ENCODE measurements at places on chromosomes 4 and X.

DNA sequence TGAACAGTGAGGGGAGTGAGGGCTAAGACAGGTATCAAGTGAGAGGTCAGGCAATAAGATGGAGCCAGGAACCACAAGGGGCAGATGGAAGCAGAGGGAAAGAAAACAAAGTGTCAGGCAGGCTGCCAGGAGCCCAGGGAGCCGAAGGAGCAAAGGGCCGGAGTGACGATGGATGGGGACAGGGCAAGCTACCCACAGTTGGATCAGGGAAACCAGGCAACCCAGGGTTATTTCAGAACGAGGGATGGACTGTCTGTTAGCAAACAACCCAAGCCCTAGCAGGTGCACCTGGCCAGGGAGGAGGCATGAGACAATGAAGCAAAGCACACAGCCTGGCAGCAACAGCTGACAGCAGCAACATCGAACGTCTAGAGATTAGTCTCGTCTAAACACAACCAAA is 39.2 kb downstream of the SEL1L3 start:
- no peak for DNase-seq

DNA sequence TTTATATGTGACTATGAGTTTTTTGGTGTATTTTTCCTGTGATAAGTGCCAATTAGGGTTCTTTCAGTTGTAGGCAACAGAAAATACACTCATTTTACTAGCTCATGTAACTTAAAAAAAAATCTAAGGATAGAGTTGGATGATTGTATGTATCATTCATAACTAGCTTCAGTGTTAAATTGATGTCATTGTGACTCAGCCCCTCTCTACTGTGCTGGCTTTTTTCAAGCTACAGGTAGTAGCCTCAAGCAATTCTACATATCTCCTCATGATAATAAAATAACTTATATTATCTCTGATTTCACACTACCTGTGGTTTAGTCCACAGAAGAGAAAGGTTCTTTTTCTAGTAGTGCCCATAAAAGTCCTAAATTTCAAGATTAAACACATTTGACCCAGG is 11.9 kb downstream of the WDR17 start:
- DNase-seq = no peak

DNA sequence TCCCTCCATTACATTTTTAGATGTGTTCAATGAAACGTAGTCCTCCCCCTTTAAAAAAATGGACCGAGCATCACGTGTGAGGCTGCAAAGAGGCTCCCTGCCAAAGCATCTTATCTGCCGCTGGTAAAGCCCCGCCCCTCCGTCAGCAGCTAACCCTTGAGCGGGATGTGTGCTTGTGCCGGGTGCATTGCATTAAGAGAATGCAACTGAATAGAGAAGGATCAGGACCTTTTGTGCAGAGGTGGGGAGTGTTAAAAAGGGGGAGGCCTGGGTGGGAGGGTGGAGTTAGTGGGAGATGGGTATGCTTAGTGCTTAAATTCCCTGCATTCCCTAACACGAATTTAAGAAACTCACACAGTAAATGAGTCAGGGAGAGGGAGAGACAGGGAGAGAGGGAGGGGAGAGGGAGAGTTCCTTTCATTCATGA is 66.0 kb downstream of the TBL1X start:
- DNase-seq = no peak

GRCh38 chrX:42237956-42238355 is 314.6 kb upstream of the CASK start:
- no peak for DNase-seq

GRCh38 chr4:142844782-142845181 is 1.3 kb downstream of the INPP4B start:
- no peak for DNase-seq

DNA sequence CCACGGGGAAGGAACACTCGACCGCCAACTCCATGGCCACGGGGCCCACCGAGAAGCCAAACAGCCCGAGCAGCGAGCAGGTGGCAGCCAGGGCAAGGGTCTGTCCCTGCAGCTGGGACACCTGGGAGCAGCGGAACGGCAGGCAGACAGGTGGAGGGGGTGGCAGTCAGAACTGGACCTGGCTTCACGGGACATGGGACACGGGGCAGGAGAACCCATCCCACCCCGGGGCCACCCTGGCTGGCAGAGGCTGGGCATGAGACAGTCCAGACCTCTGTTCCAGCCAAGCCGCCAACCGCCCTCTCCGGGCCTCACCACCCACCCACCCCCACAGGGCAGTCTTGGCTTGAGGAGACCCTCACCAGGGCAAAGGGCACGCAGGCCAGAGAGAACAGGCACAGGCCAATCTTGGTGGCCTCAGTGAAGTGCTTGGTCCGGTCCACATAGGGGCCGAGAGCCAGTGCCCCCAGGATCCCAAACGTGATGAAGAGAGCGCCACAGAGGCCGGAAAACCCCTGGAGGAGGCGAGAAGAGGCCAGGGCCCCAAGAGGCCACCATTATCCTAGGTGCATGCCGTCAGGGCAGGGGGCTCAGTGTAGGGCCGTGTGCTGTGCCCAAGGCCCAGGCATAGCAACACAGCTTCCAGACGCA is 5.6 kb downstream of the SLC49A3 start:
- DNase-seq = no peak

DNA sequence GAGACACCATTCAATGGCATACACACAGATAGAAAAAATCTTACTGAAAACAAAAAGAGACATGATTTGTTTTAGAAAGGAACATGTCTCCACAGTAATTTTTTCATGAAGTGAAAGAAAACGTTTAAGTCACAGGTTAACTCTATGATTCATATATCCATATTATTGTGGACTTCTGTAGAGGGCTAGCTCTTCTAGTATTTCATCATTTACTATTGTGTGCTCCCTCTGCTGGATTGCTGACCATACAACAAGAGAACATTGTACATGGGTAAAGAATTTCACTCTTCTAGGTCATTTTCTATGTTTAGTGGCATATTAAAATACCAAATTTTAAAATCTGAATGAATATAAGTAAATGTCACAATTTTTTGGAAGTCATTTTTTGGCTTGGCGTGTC is 91.8 kb upstream of the POU3F4 start:
- no peak for DNase-seq

- no peak for DNase-seq
These were observed 31.4 kb upstream of the BBS12 start for GRCh38 chr4:122701061-122701460.

DNA sequence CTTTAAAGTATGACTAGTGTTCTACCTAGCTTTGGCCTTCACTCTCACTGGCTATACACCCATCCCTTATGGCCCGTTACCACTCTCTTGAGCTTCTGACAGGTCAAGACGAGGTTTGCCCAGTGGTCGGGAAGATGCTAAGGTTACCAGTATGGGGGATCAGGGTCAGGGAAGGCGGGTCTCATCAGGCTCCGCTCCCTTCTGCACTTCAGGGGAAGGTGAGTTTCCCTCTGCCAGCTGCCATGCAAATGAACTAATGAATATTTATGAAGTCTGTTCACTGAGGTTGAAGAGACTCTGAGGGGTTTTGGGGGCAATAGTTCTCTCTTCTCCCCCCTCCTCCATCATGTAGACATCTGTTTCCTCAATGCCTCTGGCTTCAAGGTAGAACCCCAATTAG is 6.6 kb downstream of the EFNB1 start:
- no peak for DNase-seq

GRCh38 chr4:130074096-130074495 is 978.1 kb downstream of the C4orf33 start:
- no peak for DNase-seq

GRCh38 chr4:144185086-144185485 is 44.6 kb upstream of the GYPA start:
- no peak for DNase-seq

- no peak for DNase-seq
These were observed 13.3 kb upstream of the UBA6 start for GRCh38 chr4:67714248-67714583.

DNA sequence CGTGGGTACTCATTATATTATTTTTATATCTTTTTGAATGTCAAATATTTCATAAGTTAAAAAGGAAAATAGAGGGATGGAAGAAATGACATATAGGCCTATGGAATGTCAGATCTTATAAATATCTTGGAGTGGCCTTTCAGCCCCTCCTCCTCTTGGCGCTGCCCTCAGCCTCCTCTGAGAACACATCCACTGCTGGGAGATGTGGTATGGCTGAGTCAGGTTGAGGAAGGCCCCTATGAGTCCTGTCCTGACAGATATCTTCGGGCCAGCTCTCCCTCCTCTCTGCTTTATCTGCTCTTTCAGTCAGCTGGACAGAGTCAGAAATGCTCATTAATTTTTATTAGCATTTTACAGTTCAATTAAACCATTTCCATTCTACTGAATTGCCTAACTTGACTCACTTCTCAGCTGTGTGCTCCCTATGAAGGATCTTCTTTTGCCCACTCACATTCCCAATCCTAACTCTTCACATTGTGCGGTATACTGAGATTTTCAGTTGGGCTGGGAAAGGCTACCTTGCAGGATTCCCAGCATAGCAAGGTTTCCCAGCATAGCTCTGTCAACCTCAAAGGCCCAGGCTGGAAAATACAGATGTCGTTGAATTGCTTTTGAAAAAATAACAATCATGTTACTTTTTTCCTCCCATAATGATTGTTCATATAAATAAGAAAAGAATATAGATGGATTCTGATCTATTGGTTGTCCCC is 128.0 kb downstream of the ARHGEF9 start:
- no peak for DNase-seq

DNA sequence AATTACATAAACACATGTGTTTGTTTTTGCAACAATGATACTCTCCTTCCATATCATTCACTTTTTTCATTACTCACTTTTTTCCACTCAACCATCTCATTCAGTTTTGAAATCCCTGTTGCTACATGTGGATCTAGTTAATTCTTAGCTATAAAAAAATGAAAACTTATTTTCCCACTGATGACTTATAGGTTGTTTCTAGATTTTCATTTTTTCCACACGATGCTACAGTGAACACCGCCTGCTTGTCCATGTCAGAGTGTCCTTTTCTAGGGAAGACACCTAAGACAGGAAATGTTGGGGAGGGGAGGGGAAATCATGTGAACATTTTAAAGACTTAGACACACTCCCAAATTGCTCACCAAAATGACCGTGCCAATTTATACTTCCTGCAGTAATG is 70.2 kb downstream of the SUPT20HL2 start:
- DNase-seq = no peak

DNA sequence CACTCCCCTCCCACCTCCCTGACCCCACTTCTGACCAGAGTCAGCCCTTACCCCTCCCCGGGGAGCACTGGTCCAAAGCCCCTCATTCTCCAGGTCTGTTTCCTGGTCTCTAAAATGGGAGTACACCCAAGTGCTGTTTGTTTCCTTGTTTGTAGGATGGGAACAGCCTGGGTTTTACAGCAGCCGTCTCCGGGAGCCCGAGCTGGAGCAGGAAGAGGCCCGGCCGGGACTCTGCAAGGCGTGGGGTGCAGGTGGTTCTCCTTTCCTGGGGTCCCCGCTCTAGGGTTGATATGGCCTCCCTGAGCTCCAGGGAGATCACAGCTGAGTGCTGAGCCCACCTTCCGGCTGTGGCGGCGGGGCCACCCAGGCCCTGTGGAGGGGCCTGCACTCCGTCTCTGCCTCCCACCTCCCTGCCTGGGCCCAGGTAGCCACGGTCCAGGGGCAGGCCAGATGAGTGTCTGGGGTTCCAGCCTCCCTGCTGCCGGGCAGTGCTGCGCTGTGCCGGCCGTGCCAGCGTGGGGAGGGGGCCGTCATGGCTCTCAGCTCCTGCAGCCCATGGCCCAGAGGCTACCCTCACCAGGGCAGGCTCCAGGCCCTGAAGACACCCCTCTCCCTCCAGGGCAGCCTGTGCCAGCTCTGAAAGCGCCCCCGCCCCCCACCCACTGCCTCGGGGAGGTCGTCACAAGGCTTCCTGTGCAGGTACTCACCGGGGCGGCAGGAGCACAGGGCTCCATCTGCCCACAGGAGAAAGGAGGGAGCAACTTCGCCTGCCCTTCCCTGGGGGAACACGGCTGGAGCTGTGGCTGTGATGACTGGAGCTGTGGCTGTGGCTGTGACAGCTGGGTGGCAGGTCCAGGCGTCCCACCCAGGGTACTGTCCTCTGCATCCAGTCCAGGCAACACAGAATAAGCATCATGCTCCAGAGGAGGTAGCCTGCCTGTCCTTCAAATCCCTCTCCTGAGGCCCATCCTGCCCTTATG is 98.8 kb downstream of the ADRA2C start:
- DNase-seq = no peak

DNA sequence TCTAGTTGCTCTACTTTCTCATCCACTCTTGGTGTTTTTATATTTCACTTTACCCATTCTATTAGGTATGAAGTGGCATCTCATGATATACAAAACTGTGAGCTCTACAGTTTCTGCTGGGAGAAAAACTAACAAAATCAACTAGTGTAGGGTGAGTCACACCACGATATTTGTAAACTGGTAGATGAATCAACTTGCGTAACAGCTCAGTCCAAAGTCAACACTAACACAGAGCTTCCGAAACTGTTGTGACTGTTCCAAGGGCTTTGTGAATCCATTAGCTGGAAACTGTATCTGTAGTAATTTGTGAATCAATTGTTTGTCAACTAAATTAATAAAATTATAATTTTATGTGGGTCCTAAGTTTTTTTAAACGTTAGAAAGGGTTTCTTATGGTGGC is 119.8 kb upstream of the TSPAN5 start:
- no peak for DNase-seq

GRCh38 chr4:56086561-56086960 is 137.8 kb downstream of the CEP135 start:
- no peak for DNase-seq

All from NCI-H1048 (cell line).